Stimulated activated CD8-positive, alpha-beta memory T cell treated with anti-CD3 and anti-CD28 coated beads, Interleukin-4, amount 100 ng/mL, for 1 hour (primary cell): ENCODE measurements at places on chromosomes 12 and 14.

- no peak for DNase-seq
These were observed 277.1 kb downstream of the DPF3 start for GRCh38 chr14:72616811-72617210.

DNA sequence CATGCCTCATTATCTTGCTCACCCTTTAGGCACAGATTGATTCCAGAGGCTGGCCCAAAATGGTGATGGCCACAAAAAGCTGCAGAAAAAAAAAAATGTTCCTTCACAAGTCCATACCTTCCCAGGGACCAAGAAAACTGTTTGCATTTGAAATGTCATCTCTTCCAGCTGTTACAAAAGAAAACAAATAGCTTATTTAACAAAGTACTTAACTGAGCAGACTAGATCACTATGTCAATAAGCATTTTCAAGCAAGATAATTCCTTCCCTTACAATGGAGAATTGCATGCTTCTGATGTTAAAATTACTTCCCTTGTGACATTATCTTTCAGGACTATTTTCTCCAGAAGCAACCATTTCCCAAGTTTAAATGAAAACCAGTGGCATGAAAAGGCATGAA is 377.9 kb upstream of the KITLG start:
- DNase-seq, result no peak

GRCh38 chr14:72787841-72788240 is 106.1 kb downstream of the DPF3 start:
- DNase-seq, result no peak

GRCh38 chr14:60116181-60116580 is 24.5 kb downstream of the PCNX4 start:
- no peak for DNase-seq

DNA sequence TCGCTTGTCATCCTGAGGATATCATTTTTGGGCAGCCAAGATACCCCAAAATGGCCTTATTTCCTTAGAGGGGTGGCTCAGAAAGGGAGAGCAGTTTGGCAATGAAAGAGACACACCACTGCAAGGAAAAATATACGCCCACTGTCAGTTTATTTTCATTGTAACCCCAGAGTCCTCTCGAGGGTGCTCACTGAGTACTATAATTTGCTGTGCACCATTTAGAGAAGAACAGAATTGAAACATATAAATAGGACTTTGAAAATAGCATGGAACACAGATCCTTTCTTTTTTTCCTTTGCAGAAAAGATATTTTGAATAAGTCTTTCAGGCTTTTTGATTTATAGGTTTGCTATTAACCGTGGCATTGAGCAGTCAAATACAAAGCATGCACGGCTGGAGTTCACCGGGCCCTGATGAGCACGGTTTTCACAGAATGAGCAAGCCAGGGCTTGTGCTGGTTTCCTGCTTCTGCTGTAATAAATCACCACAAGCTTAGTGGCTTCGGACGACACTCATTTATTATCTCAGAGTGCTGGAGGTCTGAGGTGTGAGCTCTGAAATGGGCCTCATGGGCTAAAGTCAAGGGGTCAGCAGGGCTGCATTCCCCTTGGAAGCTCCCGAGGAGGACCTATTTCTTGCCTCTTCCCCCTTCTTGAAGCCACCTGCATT is 152.3 kb downstream of the ZNF664 start:
- no peak for DNase-seq

- no peak for DNase-seq
These were observed 12.5 kb downstream of the PGAM5 start for GRCh38 chr12:132723015-132723763.

DNA sequence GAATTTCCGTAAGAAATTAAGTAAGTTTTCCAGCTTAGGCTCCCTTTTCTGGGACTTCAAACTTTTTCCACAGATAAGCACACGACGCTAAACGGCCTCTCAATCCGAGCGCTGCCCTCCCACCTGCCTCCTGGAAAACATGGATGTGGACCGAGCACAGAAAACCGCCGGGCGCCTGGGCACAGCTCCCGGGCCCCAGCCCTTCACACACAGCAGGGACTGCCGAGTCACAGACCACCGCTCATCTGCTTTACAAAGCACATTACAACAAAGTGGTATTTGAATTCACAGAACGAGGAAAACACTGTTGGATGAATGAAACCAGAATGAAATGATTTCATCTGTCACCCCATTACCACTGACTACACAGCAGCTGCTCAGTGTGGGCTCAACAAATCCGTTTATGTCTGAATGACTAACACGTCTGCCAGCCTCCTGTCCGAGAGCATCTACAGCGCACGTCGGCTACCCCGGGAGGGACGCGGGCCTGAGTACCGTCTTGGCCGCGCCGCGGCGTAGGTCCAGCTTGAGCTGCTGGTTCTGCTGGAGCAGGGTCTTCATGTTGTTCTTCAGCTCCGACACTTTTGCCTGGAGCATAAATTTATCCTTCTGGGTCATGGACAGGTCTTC is 13.1 kb upstream of the ANKLE2 start:
- no peak for DNase-seq

GRCh38 chr12:128617304-128617833 is 206.4 kb downstream of the SLC15A4 start:
- no peak for DNase-seq

GRCh38 chr12:132629330-132629729 is 10.8 kb downstream of the P2RX2 start:
- DNase-seq, result no peak

DNA sequence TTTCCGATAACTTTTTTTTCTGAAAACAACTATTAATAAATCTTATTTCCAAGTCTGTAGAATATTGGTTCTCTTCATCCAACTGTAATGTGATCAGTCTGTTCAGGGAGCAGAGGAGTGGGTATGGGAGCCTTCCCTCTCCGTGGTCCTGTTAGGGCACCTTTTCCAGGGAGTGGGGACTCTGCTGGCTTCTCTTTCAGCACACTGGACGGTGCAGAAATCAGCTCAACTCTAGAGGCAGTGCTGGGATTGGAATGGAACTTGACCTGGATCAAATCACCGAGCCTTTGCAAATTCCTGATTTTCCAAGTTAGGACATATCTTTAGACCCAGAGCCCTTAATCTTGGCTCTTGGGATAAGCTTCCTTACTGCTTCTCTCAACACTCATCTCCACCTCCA is 630.4 kb downstream of the DIO2 start:
- no peak for DNase-seq

GRCh38 chr14:33527023-33527634 is 423.7 kb downstream of the EGLN3 start:
- DNase-seq, result no peak
